ENCODE measurements at places on chromosomes 5 and 9. TPM values are rescaled to one million over a fixed set of nuclear protein-coding genes. Genes with fewer than 3 reads are reported as not detected.

FREM1 gene
- 4.6 TPM for total RNA-seq

PCDHB15 gene
- 2.4 TPM for total RNA-seq

ANKRD34B gene
- not detected for total RNA-seq

GRCh38 chr5:76816110-76816831 lies 2.6 kb upstream of the F2RL1 start:
- H3K27ac ChIP-seq, result no peak overlapping the region
- H3K4me3 ChIP-seq, result no peak overlapping the region
- H3K27me3 ChIP-seq, result no peaks in the 10 kb centered on the region

DNA sequence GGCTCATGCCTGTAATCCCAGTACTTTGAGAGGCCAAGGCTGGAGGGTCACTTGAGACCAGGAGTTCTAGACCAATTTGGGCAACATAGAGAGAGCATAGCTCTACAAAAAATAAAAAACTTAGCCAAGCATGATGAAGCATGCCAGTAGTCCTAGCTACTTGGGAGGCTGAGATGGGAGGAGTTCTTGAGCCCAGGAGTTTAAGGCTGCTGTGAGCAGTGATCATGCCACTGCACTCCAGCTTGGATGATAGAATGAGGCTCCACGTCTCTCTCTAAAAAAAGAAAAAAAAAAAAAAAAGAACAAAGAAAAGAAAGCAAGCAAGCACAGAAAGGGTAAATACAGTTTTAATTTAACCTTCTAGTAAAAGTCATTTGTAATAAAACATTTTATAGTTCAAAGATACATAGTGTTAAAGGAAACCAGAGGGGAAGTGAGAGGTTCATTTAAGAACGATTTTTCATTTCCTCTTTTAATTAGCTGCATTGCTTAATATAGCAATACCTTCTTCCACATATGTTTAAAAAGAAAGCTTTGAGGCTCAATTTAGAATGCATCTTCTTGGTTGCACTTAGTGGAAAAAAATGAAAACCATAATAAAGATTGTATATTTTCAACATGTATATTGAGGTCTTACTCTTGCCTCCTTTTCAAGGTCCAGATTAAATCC lies 14.9 kb downstream of the GAPT start:
- no peaks in the 10 kb centered on the region for H3K36me3 ChIP-seq
- no peaks in the 10 kb centered on the region for H3K27me3 ChIP-seq
- H3K4me1 ChIP-seq, result no peaks in the 10 kb centered on the region
- DNase-seq, result no peak
- H3K4me3 ChIP-seq, result no peak overlapping the region
- H3K27ac ChIP-seq, result no peak overlapping the region

GRCh38 chr9:134322781-134323241 lies 3.4 kb upstream of the RXRA start:
- no peaks in the 10 kb centered on the region for H3K27me3 ChIP-seq
- H3K4me1 ChIP-seq, result peaks cover 3% of the 10 kb centered on the region
- H3K27ac ChIP-seq, result no peak overlapping the region
- no peak overlapping the region for H3K4me3 ChIP-seq

DNA sequence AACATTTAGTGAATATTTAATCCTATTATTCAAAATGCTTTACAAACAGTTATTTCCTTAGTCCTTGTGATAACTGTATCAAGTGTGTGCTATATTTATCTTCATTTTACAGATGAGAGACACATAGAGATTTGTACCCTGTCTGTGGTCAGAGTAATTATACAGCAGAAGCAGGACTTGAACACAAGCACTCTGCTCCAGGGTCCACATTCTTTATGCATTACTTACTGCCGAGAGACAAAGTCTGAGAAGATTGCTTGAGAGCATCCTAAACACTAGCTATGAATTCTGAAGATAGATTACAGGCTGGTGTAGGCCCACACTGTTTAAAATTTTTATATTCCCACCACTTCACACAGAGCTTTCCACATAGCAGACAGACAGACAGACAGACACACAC lies 926.1 kb upstream of the DMAC1 start:
- H3K27me3 ChIP-seq, result no peaks in the 10 kb centered on the region
- no peak overlapping the region for H3K27ac ChIP-seq
- H3K4me1 ChIP-seq, result no peaks in the 10 kb centered on the region
- DNase-seq, result no peak
- H3K4me3 ChIP-seq, result no peak overlapping the region

- no peaks in the 10 kb centered on the region for H3K27me3 ChIP-seq
- H3K36me3 ChIP-seq, result no peaks in the 10 kb centered on the region
- H3K4me1 ChIP-seq, result no peaks in the 10 kb centered on the region
- H3K4me3 ChIP-seq, result no peak overlapping the region
- H3K27ac ChIP-seq, result no peak overlapping the region
- DNase-seq, result no peak
Measured at GRCh38 chr5:56680731-56681130, 134.6 kb upstream of the MAP3K1 start.

DNA sequence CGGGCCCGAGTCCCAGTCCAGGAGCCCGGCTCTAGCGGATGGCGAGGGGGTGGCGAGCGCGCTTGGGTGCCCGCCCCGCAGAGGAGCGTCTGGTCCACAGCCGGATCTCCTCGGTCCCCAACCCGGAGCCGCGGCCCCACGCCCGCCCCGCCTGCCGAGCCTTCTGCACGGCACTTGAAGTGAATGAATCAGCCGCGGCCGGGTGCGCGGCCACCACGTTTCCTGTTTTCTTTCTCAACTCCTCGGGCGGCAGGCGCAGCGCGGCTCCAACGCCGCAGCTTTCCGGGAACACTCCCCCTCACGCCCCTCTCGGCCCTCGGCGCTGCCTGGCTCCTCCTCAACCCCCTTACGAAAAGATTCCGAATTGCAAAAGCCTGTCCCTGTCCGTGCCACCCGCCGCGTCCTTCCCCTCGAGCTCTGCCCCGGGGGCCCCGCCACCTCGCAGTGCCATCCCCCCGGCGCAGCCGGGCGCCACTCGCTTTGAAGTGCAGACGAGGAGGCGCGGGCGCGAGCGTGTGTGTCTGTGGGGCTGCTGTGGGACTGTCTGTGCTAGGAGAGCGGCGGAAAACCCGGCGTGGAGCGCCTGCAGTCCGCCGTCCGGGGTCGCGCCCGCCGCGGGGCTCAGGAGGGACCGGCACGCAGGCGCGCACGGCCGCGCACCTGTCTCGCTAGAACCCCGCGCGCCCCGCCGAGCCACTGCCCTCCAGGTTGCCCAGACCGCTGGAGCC lies 456.6 kb downstream of the RAB3C start:
- no peaks in the 10 kb centered on the region for H3K27me3 ChIP-seq
- H3K4me3 ChIP-seq, result peak overlapping the region; percentile 39
- H3K27ac ChIP-seq, result no peak overlapping the region
- no peaks in the 10 kb centered on the region for H3K36me3 ChIP-seq
- H3K4me1 ChIP-seq, result no peaks in the 10 kb centered on the region

DNA sequence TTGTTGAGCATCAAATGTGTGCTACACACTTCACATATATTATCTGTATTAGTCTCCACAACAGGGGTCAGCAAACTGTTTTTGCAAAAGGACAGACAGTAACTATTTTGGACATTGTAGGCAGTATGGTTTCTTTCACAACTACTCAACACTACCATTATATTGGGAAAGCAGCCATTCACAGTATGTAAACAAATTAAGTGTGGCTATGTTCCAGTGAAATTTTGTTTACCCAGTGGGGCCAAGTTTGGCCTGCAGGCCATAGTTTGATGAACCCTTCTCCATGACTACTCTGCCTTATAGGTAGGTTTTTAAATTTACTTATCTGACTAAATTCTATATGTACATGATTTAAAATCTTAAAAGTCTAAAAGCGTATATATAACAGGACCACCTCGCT lies 13.0 kb upstream of the FAM151B start:
- H3K27me3 ChIP-seq, result no peaks in the 10 kb centered on the region
- no peak overlapping the region for H3K4me3 ChIP-seq
- H3K27ac ChIP-seq, result no peak overlapping the region
- DNase-seq, result no peak
- H3K36me3 ChIP-seq, result peaks cover 3% of the 10 kb centered on the region

DNA sequence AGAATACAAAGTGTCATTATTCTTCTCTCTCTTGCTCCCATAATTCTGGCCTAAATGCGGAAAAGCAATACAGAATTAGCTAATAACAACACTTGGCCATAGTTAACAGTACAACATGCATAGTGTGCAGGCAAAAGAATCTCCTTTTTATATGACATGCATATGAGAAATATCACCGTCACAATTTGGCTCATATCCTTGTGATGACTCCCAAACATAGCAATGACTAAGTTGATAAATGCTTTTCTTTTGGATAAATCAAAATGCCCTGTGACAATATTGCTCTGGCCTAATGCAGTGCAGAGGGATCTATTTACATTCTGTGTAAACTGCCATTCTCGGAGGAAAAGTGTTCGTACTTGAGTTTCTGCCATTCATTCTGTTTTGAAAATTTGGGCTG lies 121.9 kb upstream of the GHR start:
- H3K27ac ChIP-seq, result no peak overlapping the region

DNA sequence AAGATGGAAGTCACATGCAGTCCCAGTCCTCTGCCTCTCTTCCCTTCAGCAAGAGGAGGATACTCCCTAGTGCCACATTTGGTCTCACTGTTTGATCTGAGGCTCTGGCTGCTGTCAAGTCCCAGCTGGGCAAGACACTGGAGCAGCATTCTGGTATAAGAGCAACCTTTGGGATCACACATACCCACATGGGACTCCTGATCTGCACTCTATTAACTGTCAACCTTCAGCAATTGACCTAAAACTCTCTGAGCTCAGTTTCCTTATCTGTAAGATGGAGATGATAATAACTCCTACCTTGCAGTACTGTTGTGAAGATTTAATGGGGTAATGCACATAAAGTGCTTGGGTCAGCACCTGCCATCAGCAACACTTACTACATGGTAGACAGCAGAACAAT lies 437.9 kb downstream of the PIK3R1 start:
- H3K27me3 ChIP-seq, result no peaks in the 10 kb centered on the region
- no peaks in the 10 kb centered on the region for H3K4me1 ChIP-seq
- no peak overlapping the region for H3K27ac ChIP-seq
- DNase-seq, result no peak

GRCh38 chr5:36450229-36451014 lies 148.7 kb upstream of the RANBP3L start:
- no peak overlapping the region for H3K27ac ChIP-seq
- H3K4me1 ChIP-seq, result no peaks in the 10 kb centered on the region
- no peaks in the 10 kb centered on the region for H3K36me3 ChIP-seq
- H3K27me3 ChIP-seq, result no peaks in the 10 kb centered on the region
- DNase-seq, result no peak

DNA sequence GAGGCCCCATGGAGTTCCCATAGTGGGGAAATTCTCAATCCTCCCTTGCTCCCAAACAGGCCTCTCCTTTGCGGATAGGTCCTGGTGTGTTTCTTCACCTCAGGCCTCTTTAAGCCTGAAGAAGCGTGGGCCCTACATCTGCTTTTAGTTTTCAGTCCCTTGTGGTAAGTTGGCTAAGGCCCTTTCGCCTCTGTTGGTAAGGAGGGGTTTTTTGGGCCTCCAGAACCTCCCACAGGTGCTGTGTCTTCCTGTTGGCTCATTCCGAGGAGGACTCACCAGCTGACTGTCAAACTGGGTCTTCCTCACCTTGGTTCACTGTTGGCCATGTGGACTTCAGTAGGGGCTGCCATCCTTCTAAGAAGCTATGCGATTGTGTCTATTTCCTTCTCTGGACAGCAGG lies 56.4 kb upstream of the DHFR start:
- no peaks in the 10 kb centered on the region for H3K27me3 ChIP-seq
- no peak overlapping the region for H3K27ac ChIP-seq
- no peak overlapping the region for H3K4me3 ChIP-seq
- DNase-seq, result no peak
- H3K4me1 ChIP-seq, result peaks cover 8% of the 10 kb centered on the region
- no peaks in the 10 kb centered on the region for H3K36me3 ChIP-seq

DNA sequence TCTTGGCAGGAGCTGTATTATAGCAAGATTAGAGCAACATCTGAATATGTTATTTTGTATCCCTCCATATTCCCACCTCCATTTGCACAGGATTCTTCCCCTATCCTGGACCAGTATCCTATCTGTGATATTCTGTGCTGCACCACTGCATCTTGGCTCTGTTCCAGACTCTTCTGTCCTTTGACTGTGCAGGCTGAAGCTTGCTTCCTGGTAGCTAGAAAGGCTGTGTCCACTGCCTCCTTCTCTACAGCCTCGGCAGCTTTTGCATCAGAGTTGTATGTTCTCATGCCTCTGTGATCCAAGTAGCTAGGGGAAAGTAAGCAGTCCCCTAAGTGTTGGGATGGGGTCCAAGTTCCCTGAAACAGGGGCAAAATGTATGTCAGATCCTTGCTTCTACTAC lies 104.1 kb downstream of the GAS1 start:
- no peaks in the 10 kb centered on the region for H3K4me1 ChIP-seq
- no peaks in the 10 kb centered on the region for H3K27me3 ChIP-seq
- no peak for DNase-seq
- H3K36me3 ChIP-seq, result no peaks in the 10 kb centered on the region

- no peaks in the 10 kb centered on the region for H3K27me3 ChIP-seq
- no peaks in the 10 kb centered on the region for H3K36me3 ChIP-seq
- no peak for DNase-seq
- no peaks in the 10 kb centered on the region for H3K4me1 ChIP-seq
- no peak overlapping the region for H3K27ac ChIP-seq
Measured at GRCh38 chr5:130135506-130135905, 231.2 kb downstream of the CHSY3 start.

GRCh38 chr5:170057311-170057710 lies 48.4 kb upstream of the FOXI1 start:
- H3K27me3 ChIP-seq, result no peaks in the 10 kb centered on the region
- no peaks in the 10 kb centered on the region for H3K4me1 ChIP-seq
- H3K4me3 ChIP-seq, result no peak overlapping the region
- no peaks in the 10 kb centered on the region for H3K36me3 ChIP-seq

DNA sequence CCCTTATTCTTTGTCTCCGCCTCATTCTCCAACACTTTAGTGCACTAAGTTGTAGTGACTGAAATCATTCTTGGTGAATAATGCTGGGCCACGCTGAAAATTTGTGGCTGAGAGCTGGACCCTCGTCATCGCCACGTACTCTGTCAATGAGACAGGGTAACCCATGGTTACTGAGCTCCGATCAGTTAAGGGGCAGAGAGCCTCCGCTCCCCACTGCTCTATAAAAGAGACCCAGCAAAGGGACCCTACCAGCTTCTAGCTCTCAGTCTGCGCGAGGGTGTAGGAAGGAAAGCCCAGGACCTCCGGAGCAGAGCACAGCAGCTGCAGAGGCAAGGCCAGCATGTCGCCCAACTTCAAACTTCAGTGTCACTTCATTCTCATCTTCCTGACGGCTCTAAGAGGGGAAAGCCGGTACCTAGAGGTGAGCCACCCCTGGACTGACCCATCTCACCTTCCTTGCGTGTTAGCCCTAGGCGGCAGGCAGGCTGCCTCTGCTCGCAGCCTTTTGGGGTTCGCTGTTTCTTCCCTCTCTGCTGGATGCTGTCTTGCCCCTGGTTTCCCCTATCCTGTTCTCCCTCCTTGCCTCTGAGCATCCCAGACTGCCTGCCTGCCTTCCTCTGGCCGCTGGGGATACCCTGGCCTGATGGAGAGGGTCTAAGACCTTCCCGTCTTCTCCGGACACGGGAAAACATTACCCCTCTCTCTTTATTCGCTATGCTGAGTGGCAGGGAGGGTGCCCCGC lies at the start of gene CRHBP:
CRHBP (plus strand) TSS at position 251 of the 742 bp plus-strand sequence; CDS start at position 341, 90 bp downstream.
- H3K4me1 ChIP-seq, result no peaks in the 10 kb centered on the region
- no peak within 1 kb of the TSS for H3K27ac ChIP-seq
- H3K4me3 ChIP-seq, result no peak within 1 kb of the TSS
- DNase-seq, result no peak
- no peaks in the 10 kb centered on the region for H3K36me3 ChIP-seq

- no peaks in the 10 kb centered on the region for H3K27me3 ChIP-seq
- no peaks in the 10 kb centered on the region for H3K36me3 ChIP-seq
- no peak for DNase-seq
- no peak overlapping the region for H3K4me3 ChIP-seq
- H3K27ac ChIP-seq, result no peak overlapping the region
Measured at GRCh38 chr9:105484226-105484625, 36.4 kb downstream of the FSD1L start.
